ENCODE measurements at places on chromosomes 1 and 21.
A peak's percentile ranks its signal among the peaks of the same experiment; 100 is the strongest.

DNA sequence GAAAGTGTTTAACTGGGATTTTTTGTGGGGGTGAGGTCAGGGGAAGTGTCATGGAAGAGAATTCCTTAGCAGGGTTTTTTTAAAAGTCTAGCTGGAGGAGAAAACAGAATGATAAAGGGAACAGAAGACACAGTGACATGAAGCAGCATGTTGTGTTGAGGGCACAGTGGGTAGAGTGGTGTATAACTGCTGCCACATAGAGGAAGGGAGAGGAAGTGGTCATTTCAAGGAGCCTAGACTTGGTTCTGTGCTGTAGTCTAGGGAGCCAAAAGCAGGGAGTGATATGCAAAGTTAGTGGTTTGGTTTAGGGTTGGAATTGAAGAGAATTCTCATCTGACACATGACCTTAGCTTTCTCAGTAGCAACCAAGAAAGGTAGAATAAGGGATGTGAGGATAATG, 10.2 kb downstream of the EEIG2 start:
- DNase-seq = no peak

DNA sequence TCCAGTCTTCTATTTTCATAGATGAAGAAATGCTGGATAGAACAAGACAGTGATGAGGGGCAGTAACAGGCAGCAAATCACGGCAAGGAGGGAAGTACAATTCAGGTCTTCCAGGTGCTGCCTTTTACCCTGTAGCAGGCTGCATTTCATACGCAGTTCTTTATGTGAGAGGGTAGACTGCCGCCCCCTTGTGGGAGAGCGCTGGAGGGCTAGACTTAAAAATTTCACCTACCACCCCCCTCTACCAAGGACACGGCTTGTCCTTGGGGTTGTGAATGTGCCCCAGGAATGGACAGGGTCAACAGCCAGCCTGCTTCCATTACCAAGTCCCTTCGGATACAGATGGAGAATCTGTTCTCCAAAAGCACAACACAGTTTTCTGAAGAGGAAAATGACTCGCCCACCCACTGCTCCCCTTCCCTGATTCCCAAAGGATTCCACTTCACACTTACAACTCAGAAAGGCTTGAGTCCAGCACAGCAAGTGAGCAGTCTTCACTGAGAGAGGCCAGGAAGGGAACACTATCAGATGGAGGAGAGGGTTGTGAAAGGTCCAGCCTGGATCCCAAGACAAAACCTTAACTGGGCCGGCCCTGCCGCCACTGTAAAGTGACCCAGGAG, 7.4 kb downstream of the WDR77 start:
- DNase-seq = peak; percentile 21

GRCh38 chr1:156119503-156120209, 5.1 kb downstream of the LMNA start:
- DNase-seq = no peak

DNA sequence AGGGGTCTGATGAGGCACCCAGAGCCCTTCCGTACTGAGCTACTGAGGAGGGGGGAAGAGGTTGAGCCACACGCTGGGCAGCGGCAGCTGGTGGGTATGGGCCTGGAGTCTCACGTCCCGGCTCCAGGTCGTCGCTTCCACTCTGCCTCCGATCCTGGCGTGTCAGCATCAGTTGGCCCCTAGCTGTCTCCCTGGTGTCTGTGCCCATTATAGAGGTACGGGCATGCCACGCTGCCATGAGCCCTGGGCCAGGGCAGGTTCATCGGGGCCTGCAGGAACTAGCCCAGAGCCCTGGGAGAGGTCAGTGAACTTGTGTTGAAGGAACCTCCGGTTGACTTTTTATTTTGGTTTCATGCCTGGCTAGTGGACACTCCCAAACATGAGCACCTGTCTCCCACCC, 18.2 kb downstream of the COQ8A start:
- DNase-seq = no peak

- DNase-seq = no peak
Measured at GRCh38 chr21:42321231-42321630, 6.0 kb upstream of the TFF3 start.

- no peak for DNase-seq
Measured at GRCh38 chr1:7967651-7968050, 6.1 kb downstream of the PARK7 start.

- DNase-seq = no peak
Measured at GRCh38 chr21:32281531-32281930, 2.7 kb upstream of the MIS18A start.

GRCh38 chr1:165053351-165053750, 303.2 kb downstream of the LMX1A start:
- no peak for DNase-seq

DNA sequence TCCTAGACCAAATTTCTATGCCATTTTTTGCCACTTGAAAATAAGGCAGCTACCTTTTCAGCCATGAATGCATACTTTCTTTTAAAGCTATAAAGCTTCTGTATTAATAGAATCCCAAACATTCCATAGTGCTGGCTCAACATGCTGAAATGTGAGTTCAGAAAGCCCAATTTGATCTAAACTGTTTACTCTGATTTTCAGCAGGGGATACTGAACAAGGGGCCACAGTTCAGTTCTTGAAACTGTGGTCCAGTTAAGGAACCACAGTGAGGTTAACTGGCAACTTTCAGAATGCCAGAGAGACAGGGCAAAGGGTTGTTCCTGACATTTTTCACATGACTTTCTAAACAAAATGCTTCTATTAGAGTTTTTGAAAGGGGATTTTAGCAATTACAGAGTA, 85.7 kb upstream of the COL11A1 start:
- DNase-seq = no peak

GRCh38 chr1:82343381-82343780, 542.6 kb downstream of the ADGRL2 start:
- no peak for DNase-seq

GRCh38 chr1:232457595-232457994, 172.3 kb downstream of the SIPA1L2 start:
- DNase-seq = no peak

- DNase-seq = no peak
Measured at GRCh38 chr1:150226486-150226885, 9.4 kb downstream of the ANP32E start.

DNA sequence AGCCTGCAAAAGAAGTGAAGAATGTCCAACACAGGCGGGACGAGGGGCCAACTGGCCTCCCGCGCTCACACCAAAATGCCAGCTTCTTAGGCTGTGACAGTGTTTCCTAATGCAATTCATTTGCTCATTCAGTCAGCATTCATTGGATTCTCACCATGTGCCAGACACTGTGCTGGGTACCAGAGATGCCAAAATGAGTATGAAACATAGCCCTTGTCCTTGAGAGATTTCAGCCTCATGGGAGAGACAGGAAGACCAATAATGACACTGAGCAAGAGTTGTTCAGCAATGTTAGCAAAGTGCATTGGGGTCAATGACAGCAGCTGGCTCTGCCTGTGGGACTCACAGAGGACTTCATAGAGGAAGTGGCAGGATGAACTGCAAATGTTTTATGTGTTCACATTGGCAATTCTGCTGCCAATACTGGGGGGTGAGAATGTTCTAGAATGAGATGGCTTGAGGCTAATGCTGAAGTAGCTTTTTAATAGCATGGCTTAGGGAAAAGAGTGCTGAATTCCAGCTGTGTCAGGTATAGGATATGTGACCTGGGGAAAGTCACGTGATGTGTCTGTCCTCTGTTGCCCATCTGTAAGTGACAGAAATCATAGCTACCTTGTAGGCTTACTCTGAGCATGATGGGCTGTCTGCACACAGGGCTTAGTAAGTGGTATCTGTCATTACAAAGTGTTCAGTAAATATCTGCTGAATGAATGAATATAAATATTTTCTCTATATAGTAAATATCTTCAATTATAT, 58.3 kb upstream of the KIF26B start:
- DNase-seq = no peak

- DNase-seq = no peak
Measured at GRCh38 chr1:219387211-219387610, 213.5 kb downstream of the LYPLAL1 start.

GRCh38 chr1:40783001-40783905, at the start of gene KCNQ4:
Gene KCNQ4, plus strand, starts transcription at chr1:40783787. Its CDS starts 307 bp downstream, at chr1:40784094.
- no peak for DNase-seq

- no peak for DNase-seq
Measured at GRCh38 chr1:119554183-119554582, 47.2 kb downstream of the HSD3B1 start.

GRCh38 chr1:3814771-3815561, 18.7 kb upstream of the LRRC47 start:
- DNase-seq = no peak

DNA sequence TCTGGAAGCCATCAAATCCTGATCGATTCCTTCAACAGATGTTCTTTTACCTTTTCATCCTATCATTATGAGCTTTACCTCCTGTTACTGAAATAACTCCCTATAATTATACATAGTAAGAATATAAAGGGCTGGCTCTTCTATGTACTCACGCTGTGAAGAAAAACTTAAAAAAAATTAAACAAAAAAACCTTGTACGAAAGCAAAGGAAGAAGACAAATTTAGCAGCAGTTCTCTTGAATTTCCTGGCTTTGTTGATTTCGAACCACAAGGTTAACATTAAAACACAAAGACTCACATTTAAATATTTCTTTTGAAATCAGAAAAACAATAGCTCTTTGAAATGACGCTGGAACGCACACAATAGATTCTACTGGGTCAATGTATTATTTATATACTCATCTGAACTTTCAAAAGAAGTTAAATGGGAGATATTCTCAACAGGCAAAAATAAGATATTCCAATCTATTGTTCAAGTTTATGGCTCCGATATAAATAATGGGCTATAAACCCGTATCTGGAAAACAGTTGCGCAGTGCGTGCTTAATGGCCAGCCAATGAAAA, 13.6 kb upstream of the SPEN start:
- DNase-seq = no peak

GRCh38 chr1:77565321-77565720, 117.1 kb downstream of the ZZZ3 start:
- DNase-seq = no peak

DNA sequence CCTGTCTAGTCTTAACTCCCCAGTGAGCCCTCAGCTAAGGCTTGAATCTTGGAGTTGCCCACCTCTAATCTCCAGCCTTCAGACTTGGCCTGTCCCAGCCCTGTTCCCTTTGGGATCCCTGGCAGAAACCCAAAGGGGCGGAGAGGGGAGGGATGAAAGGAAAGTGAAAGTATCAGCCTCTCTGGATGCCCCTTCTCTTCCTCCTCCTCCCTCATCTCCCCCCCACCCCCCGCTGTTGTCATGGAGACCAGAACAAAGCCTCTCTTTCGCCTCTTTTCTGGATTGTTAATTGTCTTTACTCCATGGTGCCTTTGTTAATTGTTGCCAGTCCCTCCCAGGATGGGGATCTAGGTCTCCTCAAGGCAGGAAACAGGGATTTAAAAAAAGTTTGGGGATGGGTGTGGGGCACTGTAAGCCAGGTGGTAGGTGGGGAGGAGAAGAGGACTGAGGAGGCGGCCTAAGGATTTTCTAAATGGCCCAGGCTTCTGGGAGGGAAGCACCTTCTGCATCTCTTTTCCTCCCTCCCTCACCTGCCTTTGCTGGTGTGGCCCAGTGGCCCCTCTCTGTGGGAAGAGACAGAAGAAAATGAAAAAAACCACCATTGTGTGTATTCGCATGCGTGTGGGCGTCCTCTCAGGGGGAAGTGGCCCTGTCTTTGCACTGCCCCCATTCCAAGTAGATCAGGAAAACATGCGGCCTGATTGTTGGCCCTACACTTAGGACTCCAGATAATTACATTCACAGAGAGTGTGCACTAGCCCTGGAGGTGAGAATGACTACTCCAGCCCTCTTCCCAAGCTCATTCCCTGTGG, 7.5 kb upstream of the SOX13 start:
- no peak for DNase-seq

DNA sequence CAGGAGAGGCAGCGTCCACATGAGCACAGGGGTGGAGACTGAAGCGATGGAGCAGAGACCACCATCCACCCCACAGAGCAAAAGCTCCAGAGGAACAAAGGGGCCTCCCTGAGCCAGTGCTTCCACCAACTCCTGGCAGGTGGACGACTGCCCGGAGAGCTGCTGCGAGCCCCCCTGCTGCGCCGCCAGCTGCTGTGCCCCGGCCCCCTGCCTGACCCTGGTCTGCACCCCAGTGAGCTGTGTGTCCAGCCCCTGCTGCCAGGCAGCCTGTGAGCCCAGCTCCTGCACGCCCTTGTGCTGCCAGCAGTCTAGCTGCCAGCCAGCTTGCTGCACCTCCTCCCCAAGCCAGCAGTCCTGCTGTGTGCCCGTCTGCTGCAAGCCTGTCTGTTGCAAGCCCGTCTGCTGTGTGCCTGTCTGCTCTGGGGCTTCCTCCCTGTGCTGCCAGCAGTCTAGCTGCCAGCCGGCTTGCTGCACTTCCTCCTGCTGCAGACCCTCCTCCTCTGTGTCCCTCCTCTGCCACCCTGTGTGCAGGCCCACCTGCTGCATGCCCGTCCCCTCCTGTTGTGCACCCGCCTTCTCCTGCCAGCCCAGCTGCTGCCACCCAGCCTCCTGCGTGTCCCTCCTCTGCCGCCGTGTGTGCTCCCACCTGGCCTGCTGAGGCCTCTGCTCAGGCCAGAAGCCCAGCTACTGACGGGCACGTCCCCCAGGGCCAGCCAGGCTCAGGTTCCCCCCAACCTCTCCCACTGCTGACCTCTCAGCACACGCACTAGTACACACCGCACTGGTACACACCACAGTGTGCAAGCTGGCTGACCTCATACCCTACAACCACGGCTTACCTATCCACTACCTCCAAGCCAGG, 5.4 kb downstream of the KRTAP10-12 start:
- no peak for DNase-seq

DNA sequence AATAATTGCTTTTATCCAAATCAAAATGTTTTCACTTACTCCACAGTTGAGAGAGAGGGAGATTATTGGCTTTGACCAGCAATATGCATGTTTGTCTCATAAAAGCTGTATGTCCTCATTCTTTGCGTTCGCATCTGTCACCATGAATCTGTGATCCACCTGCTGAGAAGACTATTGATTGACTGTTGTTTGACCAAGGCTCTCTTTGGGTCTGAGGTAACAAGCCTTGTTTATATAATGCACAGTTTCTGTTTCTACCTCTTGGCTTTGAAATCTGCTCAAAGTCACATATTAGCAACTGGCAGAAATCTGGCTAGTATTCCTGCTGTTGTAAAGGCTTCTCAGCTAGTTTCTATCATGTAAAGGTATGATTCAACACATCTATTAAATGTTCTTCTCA, 157.0 kb downstream of the LYPLAL1 start:
- no peak for DNase-seq

DNA sequence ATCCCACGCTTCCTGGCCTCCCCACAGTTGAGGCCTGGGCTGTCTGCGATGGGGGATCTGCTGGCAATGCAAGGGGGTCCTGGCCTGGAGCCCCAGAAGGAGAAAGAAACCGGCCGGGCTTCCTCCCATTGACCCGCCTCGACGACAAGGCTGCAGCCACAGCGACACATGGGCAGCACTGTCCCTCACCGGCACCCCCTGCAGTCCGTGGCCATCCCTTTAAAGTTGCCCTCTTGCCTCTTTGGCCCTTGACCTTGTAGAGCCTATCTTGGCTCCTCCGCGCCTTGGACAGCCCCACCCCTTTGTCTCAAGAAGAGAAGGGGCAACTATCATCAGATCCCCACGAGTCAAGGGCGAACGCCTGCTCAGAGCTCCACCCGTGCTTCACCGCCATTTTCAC, 106.0 kb downstream of the CASZ1 start:
- no peak for DNase-seq

GRCh38 chr1:17335821-17336710, 28.1 kb downstream of the PADI4 start:
- no peak for DNase-seq
